ENCODE measurements at places on chromosomes 1 and 21.

GRCh38 chr1:215833941-215834729 is 267.0 kb downstream of the KCTD3 start:
- peak; percentile 59 for DNase-seq

- peak; percentile 59 for DNase-seq
Measured at GRCh38 chr1:24374891-24375786, 38.4 kb downstream of the STPG1 start.

DNA sequence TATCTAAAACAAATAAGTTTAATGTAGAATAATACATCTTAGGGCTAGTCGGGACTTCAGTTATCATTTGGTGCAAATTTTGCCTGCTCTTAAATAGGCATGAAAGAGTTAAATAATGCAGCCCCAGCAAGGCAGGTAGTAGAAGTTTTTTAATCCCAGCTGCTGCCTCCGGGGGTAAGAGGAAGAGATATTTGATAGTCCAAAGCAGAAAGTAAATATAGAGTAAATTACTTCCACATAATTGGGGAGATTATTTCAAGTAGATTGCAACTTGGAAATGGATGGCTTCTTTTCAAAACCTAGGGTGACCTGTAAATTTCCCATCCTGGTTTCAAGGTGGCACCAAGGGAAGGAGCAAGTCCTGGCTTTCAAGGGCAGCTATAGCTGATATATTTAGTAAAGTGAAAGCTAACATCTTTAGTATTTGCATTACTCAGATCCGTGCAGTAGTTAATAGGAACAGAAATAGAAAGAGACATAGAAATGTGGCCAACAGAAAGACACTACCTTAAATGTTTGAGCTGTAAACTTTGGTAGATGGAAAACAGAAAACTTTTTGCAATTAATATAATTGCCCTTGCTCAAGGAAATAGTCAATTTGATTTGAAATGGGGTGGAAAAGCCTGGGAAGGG is 109.1 kb downstream of the LMO4 start:
- DNase-seq: no peak

DNA sequence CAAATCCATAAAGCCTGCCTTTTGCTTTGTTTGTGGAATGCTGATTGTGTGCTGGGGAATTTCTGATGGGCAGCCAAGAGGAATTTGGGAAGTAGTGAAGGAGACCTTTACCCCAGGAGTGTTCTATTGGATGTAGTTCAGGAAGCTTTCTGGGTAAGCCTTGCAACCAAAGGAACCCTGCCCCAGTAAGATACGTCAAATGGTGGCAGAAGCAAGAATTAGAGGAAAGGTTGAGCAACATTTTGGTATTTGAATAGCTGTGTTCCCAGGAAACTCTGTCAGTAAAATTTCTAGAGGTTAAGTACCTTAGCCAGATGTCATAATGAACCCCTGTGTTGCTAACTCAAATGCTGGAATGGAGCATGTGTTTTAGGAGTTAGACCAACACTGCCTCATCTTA is 6.4 kb downstream of the MGST3 start:
- peak; percentile 74 for DNase-seq

- no peak for DNase-seq
Measured at GRCh38 chr1:230101556-230101955, 34.5 kb downstream of the GALNT2 start.

GRCh38 chr1:219444474-219444873 is 168.4 kb downstream of the ZC3H11B start:
- no peak for DNase-seq

- no peak for DNase-seq
Measured at GRCh38 chr1:1815606-1816281, 37.5 kb upstream of the NADK start.

DNA sequence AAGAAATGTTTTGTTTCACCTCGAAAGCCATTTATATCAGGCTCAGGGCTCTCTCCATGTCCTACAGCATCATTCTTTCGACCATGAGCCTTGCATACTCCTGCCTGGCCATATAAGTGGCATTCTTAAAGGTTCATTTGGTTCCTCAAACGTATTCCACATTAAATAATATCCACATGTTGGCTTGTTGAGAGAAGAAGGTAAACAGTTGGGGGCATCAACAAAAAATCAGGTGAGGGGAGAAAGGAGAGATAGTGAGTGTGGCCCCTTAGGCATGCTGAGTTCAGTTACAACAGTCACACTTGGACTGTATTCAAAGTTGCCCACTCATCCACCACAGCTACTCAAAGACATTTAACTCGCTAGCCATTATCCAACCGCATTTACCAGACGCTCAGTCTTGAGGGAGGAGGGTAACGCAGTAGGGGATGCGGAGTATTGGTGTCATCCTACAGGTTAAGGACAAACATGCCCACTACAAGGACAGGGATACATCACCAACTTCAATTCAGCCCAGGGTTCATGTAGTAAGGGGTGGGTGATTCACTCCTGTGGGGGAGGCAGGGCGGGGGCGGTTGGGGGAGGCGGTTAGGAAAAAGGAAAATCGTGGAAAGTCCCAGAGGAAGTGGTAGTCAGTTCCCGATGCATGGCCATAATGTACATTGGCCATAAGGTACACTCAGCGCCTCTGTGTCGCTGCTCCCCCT is 1.4 kb downstream of the ZNF697 start:
- DNase-seq: peak; percentile 84

- no peak for DNase-seq
Measured at GRCh38 chr21:37548521-37548981, 182.0 kb downstream of the DYRK1A start.

DNA sequence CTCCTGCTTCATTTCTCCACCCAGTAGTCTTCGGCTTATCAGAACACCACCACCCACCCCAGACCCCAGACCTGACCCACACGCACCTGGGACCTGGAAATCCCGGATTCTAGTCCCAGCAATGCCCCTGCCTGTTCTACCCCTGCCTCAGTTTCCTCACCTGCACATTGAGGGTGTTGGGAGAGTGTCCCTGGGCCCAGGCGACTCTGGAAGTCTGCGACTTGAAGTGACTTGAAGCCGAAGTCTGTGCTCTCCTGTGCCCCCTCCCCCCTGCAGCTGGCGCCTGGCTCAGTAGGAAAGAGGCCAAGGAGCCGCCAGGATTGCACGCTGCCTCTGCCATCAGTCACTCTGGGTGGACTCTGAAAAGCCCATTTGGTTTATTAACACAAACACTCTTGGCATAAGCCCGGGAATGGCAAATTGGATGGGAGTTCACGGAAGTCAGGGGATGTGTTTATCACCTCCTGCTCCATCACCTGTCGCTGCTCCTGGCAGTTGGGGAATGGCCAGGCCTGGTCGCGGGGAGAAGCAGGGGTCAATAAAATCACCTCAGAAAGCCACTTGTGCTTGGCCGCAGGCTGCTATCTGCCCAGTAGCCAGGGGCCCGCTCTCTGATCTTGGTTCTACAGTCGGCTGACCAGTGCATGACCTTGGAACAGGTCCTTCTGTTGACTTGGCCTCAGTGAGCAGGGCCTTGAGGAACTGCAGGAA is 132.7 kb downstream of the ACTL8 start:
- DNase-seq: no peak

DNA sequence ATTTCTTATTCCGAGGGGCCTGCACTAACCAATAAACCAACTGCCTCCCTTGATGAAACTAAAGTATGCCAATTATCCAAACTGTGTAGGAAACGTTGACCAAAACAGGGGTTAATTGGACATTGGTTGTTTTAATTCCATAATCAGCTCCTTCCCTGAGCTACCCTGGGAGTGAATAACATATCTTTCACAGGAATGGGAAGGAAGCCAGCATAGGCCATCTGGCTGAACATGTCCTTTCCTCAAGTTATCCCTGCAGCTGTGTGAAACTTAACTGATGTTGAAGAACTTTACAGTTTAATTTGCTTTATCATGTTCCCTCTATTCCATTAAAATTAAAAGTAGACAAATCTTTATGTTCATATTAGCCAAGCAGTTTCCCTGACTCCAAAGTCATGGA is 75.4 kb downstream of the NRIP1 start:
- peak; percentile 79 for DNase-seq

DNA sequence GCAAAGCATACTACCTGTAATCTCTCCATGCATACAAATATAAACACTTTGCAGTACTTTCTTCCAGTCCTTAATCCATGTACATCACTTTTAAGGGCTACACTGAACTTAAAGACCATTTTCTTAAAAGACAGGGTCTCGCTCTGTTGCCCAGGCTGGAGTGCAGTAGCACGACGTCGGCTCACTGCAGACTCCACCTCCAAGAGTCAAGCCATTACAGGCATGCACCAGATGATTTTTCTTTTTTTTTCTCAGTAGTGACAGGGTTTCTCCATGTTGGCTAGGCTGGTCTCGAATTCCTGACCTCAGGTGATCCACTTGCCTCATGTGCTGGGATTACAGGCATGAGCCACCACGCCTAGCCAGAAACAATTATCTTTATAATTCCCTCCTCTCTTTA is 22.9 kb downstream of the PUM1 start:
- no peak for DNase-seq

- DNase-seq: no peak
Measured at GRCh38 chr1:53869454-53870117, 20.0 kb downstream of the YIPF1 start.

GRCh38 chr1:185439727-185440415 is 122.8 kb upstream of the IVNS1ABP start:
- DNase-seq: peak; percentile 78

- DNase-seq: no peak
Measured at GRCh38 chr1:201734786-201735185, 94.2 kb upstream of the IPO9 start.

DNA sequence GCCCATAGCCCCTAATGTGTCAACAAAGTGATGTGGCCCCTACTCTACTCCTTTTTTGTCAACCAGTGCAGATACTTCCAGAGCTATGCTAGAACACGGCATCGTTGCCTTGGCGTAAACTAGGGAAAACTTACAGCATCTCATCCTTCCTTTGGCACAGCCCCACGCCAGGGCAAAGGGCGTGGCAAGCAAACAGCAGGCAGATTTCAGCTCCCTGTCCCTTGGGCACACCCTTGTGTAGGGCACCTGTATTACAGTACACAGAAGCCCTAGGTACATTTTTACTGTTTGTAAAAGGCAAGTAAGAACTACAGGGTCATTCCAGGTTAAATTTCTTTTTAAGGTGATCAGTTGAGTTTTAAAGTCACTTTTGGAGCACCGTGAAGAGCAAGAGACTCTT is 29.3 kb downstream of the PRDX6 start:
- no peak for DNase-seq

DNA sequence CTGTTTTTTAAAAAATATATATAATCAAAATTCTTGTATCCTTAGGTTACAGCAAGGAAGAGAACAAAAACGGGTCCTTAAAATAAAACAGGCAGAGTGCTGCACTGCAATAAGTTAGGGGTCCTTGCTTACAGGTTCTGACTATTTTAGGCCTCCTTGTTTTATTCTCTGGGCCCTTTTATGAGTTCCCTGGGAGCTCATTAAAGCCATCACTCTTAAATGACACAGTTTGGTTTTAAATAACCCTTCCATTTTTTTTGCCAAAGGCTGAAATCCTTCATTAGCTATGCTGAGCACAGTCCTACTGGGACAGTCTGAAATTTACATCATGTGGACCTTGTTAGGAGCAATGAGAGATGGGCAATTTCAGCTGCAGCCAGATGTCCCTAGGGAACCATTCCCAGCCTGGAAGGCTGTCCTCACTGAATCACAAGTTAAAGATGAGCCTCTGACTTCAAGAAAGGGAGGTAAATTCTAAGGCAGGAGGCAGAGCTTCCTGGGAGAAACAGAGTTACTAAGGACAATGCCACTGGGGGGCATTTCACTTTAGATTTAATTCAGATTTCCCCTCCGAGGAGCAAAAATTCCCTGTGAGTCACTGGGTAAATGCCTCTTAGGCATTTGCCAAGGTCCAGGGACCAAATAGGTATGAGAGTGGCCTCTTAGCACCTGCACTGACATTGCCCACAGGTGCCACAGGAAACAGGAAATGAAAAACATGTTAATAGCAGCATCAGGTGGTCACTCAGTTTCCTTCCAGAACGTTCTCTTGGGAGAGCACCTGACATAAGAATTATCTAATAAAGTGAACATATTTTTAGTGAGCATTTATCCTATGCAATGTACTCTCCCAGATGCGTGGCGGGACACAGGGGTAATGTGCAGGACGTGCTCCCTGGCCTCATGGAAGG is 3.8 kb upstream of the MUL1 start:
- peak; percentile 18 for DNase-seq

GRCh38 chr1:107963008-107963407 is 2.0 kb downstream of the VAV3 start:
- DNase-seq: no peak

DNA sequence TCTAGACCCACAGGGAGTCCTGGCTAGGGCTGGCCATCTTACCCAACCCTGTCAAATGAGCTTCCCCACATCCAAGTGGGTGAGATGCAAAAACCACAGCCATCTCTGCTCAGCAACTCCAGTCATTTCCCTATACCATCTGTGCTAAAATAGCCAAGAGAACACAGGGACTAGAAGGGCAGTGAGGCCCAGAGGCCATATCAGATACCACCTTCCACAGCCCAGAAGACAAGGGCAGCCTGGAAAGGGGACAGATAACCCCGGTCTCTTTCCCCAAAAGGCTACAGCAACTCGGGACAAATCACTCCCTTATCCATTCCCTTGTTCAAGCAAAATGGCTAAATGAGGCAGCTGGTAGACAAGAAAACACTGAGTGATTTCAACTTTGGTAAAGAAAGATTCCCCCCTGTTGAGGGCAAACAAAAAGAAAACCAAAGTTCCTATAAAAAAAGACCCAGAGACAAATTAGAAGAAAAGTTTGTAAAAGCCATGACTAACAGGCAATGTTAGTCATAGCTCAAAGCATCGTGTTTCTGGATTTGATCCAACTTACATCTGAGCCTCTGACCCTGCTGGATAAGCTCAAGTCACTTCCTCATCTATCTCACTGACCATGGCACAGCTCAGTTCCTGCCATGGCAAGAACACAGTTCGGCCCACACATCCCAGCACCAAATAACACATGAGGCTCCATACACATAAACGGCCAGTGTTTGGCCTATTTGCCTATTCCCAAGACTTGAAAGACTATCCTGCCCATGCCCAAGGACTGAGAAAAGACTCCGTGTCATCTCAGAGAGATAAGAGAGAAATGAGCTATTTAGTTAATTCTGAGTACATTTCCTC is 3.1 kb downstream of the LAMB3 start:
- DNase-seq: peak; percentile 88

GRCh38 chr1:15733726-15734226 is 2.3 kb upstream of the SLC25A34 start:
- no peak for DNase-seq
